MG63 (cell line): ENCODE measurements at places on chromosomes 11 and 22.
A peak's percentile ranks its signal among the peaks of the same experiment; 100 is the strongest.

DNA sequence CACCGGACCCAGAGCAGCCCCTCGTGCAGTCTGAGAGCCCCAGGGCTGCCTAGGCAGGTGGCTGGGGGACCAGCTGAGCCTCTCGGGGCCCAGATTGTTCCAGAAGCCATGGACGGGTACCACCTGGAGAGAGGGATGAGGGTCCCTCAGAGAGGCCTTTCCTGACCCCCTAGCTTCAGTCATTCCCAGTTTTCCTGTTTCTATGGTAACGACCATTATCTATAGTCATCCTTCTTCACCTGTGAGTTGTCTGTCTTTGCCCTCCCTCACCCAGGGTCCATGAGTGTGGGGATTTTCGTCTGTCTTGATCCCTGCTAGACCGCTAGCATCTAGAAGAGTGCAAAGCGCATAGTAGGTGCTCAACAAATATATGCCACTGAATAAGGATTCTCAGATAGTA lies 76.3 kb upstream of the TCF20 start:
- no peak for DNase-seq

DNA sequence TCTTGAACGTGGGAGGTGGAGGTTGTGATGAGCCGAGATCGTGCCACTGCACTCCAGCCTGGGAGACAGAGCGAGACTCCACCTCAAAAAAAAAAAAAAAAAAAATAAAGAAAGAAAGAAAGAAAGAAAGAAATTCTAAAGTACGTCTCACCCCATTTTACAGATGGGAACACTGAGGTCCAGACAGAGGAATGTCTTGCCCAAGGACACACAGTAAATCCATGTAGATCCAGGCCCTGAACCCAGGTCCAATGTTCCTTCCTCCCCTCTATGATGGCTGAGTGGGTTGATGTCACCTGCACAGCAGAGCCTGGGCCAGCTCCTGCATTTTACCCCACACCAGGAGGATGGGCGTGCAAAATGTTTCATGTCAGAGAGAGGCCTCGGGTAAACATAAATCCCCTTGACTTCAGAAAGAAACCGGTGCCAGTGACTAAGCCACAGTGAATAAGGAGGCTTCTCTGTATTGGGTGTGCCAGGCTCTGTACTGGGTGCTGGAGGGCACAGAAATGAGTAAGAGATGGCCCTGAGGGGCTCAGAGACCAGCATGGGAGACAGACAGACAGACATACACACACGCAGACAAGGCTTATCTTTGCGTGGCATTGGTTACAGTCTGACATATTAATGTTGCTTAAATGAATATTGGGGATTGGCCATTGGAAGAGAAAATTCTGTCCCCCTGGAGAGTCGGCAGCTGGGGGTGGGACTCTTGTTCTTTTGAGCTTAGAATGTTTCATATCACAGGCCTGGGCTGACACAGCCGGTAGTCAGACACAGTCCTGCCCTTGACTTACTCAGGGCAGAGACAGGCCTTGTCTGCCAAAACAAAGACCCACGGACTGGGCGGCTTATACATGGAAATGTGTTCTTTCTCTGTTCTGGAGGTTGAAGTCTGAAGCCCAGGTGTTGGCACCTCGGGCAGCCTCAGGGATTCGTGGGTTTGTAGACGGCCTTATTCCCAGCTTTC lies 105.4 kb downstream of the MIAT start:
- peak; percentile 23 for DNase-seq

- DNase-seq = no peak
Observed at GRCh38 chr22:46524203-46524740, 13.1 kb downstream of the CELSR1 start.

DNA sequence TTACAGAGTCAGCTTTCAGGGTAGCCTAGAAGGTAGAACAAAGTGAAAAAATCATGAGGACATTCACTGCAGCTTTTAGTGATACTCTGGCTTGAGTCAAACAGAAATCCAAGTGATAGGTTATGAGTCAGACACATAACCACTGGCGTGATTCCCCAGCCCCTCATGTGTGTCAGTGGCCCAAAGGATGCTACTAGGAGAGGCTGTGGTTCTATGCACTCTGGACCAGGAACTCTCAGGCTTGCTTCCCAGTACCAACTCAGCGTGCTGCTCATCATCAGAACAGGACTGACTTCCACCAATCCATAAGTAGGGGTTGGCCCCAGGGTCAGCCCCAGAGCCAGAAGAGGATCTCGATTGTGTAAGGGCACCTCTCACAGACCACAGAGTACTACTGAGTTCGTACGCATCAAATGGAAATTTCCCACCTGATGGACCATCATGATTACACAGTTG lies 116.8 kb downstream of the MED15 start:
- DNase-seq = peak; percentile 9

- DNase-seq = no peak
Observed at GRCh38 chr11:27806122-27806521, 105.9 kb upstream of the BDNF start.

- DNase-seq = no peak
Observed at GRCh38 chr11:34924714-34925113, 8.3 kb downstream of the PDHX start.

DNA sequence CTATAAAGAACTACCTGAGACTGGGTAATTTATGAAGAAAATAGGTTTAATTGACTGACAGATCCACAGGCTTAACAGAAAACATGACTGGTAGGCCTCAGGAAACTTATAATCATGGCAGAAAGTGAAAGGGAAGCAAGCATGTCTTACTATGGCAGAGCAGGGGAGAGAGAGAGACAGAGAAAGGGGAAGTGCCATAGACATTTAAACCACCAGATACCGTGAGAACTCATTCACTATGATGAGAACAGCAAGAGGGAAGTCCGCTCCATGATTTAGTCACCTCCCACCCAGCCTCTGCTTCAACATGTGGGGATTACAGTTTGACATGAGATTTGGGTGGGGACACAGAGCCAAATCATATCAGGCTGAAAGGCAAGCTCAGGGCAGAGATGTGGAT lies 327.1 kb upstream of the DDI1 start:
- DNase-seq = no peak

- no peak for DNase-seq
Observed at GRCh38 chr11:60912223-60912850, 1.6 kb upstream of the TMEM109 start.

DNA sequence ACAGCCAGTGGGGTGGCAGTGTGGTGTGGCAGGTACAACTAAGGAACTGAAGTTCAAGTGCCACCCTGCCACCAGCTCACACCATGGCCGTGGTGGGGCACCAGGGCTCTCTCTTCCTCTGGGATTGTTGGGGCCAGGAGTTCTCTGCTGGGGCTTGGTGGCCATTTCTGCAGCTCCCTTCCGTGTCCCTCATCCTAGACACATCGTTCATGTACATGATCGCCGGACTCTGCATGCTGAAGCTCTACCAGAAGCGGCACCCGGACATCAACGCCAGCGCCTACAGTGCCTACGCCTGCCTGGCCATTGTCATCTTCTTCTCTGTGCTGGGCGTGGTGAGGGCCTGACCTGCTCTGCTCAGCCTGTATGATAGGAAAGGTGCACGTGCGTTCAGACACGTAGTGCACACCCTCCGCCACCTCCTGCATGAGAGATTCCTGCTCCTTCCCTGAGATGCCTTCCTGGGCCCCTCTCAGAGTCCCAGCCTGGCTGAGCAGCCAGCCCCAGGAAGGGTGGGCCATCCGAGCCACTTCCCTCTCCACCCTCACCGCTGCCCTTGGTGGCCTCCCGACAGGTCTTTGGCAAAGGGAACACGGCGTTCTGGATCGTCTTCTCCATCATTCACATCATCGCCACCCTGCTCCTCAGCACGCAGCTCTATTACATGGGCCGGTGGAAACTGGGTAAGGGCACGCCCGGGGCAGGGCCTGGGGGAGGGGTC lies 7.3 kb upstream of the TAGLN start:
- DNase-seq = no peak
